Activated naive CD4-positive, alpha-beta T cell treated with anti-CD3 and anti-CD28 coated beads, Interleukin-2, amount 10 ng/mL, durations not matched to agents 5 hours and 36 hours (primary cell): ENCODE measurements at places on chromosomes 1 and 21. TPM values are rescaled to one million over a fixed set of nuclear protein-coding genes. Genes with fewer than 3 reads are reported as not detected.

The KDM1A gene
- 48.8 TPM for total RNA-seq

The ADGRB2 gene
- total RNA-seq = 0.39 TPM

The ANKRD65 gene
- not detected for total RNA-seq

The GABRD gene
- 0.28 TPM for total RNA-seq

The PTPRU gene
- total RNA-seq = 0.36 TPM

The TFF3 gene
- total RNA-seq = not detected

The CYP4Z1 gene
- total RNA-seq = not detected

The CA6 gene
- total RNA-seq = 2.1 TPM

The SLC22A15 gene
- total RNA-seq = 0.58 TPM

The ANGPTL7 gene
- not detected for total RNA-seq

The LMX1A gene
- not detected for total RNA-seq

The OR6K6 gene
- total RNA-seq = not detected

The KRTAP10-11 gene
- not detected for total RNA-seq

The NFASC gene
- not detected for total RNA-seq

The CATSPERE gene
- 0.58 TPM for total RNA-seq
